Colonic mucosa (tissue), 4 donors: ENCODE measurements at places on chromosomes 12 and 14.

GRCh38 chr12:3275171-3276041 lies 198.2 kb downstream of the TSPAN9 start:
- peak; percentile 73 for DNase-seq

DNA sequence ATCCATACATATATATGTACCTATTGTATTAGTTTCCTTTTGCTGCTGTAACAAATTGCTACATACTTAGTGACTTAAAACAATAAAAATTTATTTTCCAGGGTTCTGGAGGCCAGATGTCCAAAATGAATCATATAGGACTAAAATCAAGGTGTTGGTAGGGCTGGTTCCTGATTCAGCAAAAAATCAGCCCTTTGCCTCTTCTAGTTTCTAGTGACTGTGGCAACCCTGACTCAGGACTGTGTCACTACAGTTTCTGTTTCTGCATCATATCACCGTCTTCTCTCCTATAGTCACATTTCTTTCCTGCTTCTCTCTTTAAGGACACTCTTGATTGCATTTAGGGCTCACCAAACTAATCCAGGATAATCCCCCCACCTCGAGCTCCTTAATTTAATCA lies 386.3 kb upstream of the TBX3 start:
- DNase-seq, result no peak

GRCh38 chr12:98416845-98417244 lies 98.5 kb upstream of the TMPO start:
- DNase-seq, result no peak

DNA sequence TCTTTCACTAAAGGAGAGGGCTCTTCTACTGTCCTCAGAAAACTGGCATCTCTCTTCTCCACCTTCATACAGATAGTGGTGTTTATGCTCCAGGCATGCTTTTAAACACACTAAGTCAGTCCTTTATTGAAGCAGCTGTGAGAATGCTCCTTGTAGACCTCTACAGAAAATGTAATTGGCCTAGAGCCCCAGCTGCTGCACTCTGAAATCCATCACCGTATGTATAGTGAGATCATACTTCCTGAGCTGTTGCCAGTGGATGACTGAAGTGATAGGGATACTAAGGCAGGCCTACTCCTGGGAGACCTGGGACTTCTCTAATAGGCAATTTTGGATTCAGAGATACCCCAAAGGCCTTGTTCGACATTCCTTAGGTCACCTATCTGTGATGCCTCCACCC lies 535.4 kb downstream of the RPS29 start:
- DNase-seq, result no peak

- DNase-seq, result no peak
Measured at GRCh38 chr14:22478670-22479069, 110.4 kb downstream of the DAD1 start.

GRCh38 chr14:97219431-97220017 lies 422.3 kb downstream of the VRK1 start:
- DNase-seq, result no peak

DNA sequence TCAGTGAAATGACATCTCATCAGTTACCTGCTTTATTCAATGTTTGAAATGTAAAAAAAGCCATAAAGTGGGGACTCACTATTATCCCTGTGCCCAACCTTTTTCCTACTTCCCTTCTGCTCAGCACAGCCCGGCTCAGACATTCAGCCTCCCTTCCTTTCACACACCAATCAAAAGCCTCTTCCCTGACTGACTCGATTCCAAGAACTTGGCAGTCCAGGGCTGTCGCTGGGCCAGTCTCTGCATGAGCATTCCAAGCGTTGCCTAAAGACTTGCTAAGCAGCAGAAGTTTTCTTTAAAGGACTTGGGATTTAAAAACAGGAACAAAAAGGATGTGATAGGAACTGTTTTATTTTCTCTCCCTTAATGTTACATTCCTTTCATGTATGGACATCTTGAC lies 22.7 kb downstream of the ITPR2 start:
- DNase-seq, result no peak

DNA sequence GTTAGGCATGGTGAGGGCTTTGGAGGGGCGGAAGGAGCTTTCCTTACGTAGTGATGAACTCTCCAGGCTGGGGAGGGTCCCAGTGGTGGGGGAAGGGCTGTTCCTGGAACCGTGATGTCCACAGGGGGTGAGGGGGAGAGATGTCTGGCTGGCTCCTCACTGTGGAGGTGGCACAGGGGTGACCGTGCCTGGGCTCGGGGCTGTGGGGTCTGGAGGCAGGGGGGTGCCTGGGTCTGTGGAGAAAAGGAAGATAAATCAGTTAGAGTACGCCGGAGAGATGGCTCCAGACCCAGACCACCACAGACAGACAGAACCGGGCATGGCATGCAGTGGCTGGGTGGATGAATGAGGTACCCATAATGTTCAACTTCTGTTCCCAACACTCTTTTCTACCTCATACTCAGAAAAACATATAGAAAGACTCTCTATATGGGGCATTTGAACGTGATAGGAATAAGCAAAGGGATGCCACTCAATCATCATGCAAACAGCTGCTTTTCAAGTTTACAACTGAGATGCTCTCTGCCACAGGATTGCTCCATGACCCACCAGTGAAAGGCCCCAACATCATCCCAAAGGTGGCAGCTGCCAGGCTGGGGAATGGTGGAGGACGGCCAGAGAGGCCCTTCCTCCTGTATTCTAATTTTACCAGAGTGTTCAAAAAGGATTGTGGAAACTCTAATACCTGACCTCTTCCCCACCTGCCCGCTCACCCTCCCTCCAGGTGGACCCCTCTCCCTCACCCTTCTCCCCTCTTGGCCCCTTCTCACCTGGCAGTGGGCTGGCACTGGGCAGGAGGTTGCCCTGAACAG lies 5.6 kb downstream of the MYL6 start:
- no peak for DNase-seq

DNA sequence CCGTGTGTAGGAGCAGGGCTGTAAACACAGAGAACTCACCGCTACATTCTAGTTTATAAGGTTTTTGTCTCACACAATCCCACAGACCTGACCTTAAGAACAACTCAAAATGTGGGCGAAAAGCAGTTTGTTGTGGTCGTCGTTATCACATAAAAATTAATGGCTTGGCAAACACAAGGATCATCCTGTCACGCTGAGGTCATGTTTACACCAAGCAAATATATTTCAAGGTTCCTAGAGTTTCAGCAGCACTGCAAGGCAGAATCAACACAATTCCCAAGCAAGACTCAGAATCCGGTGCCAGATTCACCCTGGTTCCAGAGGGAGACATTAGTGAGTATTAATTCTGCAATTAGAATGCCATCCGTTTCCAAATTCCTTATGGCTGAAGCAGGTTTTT lies 30.1 kb upstream of the MAP1LC3B2 start:
- DNase-seq, result no peak
